ENCODE measurements at places on chromosomes 7 and 10.

DNA sequence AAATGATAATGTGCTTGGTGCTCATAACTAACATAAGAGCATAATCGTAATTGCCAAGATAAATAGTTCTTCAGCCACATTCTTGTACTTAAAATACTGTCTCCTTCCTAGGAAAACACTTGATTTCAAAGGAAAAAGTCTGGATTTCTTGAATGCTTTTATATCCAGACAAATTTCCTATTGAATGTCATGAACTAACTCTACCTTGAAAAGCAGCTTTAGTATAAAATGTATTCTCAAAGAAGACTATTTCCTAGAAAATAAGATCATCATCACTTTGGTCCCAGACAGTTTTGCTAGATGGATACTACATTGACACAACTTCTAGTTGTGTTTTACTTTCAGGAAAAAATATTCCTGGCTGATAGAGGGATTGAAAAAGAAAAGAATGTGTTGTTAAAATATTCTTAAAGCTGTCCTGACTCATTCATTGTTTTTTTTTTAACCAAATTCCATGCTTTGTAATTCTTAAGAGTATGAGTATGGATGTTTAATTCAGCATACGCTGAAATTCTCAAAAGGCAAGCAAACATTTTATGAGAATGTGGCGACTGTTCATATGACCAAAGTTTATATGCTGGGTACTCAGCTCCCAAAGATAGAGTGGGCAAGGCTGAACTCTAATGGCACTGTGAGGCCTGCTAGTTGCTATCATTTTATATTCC is 106.1 kb downstream of the PPP1R3A start:
- ATAC-seq, result no peak

GRCh38 chr7:26136831-26137230 is 15.2 kb upstream of the NFE2L3 start:
- ATAC-seq, result no peak

DNA sequence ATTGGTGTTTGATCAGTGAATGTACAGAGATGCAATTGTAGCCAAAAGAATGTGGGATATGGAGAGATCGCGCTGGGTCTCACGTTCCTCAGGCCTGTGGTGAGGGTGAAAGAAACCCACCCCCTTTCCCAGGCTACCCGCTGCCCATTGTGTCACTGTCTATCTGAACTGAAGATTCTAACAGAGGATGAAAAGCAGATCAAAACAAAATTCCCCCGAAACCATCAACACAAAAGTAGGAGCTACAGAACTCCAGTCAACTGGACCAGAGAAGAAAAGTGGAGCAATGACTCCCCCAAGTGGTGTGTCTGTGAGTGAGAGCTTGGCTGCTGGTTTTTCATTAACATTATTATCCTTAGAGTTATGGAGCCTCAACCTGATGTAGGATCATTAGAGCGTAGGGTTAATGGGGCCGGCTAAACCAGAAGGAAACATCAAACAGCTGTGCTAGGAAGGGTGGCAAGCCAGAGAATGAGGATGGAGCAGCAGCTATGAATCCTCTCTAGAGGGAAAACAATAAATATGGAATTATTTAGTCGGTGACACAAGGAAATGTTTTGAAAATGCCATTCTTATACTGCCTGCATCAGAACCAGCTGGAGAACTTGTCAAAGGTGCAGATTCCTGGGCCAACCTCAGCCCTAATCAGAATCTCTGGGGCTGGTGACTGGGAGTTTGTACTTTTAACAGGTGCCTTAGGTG is 38.3 kb downstream of the AKR1B1 start:
- peak; percentile 83 for ATAC-seq

DNA sequence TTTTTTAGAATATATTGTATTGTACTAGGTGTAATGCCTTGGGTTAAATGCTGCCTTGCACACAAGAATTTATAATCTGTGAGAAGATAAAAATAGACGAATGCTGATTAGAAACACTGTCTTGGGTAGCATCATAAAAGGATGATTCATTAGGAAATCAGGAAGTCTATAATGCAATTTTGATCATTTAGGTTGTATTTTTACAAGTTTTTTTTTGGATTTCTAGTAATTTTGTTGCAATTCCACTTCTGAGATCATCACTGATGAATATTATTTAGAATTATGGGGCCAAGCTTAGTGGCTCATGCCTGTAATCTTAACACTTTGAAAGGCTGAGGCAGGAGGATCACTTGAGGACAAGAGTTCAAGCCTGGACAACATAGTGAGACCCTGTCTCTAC is 29.6 kb downstream of the WBP1L start:
- no peak for ATAC-seq

DNA sequence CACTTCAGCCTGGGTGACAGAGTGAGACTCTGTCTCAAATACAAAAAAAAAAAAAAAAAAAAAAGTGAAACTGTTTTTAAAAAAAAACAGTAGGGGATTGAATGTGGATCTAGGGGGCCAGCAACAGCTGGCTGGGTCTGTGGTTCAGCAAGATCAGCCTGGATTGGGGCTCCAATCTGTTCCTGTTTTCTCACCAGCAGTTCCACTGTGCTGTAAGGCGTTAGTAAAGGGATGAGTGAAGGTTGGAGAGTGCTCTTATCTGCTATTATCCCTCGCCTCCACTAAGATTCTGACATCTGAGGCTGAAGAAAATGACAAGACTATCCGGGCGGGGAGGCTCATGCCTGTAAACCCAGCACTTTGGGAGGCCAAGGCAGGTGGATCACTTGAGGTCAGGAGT is 41.6 kb upstream of the GTF2IRD1 start:
- ATAC-seq, result peak; percentile 29

DNA sequence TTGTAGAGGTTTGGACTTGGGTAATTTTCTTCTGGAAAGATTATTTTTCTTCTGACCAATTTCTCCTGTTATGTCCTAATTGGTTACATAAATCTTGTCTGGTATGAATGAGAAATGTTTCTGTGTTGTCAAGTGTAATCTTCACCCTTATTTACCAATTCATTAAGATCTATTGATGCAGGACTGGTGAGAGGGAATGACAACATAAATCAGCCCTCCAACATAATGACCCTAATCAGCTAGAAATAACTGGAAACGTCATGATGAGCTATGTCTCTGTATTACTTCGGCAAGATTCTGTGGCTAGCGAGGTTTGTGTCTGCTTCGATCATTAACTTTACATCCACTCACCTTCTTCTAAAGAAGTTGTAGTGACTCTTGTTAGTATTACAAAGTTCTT is 3.5 kb downstream of the FOXP2 start:
- ATAC-seq, result no peak

Data from esophagus mucosa (tissue), 1 donor.